ENCODE measurements at places on chromosomes 3 and 15.

DNA sequence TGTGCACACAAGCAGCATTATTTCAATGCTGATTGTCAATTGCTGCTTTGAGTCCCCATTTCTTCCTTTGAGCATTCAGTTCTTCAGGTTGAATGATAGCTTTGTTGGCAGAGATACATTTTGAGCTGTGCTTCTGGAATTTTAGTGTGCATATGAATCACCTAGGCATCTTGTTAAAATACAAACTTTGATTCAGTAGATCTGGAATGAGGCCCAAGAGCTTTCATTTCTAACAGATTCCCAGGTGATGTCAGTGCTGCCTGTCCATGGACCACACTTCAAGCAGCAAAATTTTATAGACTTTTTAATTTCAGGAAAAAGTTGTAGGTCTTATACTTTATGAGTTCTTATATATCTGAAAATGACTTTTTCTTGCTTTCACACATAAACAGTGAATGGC is 131.1 kb downstream of the ADAMTSL3 start:
- no peak for DNase-seq

DNA sequence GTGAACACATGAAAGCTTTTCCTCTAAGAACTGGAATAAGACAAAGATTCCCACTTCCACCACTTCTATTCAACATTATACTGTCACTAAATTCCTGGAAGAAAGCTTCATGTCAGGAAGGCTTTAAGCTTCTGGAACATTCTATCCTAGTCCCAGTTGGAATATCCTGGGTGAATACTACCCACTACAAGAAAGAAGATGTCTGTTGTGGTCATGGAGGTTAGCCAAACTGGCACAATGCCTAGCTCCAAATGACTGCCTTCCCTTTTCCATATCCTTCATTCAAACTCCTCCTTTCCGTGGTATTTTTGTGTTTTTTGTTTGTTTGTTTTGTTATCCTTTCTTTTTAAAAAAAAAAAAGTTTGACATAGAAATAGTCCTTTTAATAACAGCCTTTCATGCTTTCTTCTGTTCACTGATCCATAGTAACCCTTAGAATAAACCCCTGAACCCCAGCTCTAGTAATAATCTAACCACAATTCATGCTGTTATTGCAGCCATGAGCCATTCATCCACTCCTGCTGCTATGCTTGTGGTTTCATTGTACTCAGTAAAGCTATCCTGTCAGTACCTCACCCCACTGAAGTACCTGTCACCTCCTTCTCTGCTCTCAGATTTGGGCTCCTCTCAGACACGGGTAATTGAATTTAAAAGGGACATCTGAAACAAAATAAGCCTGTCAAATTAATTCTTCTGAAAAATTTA is 447.5 kb downstream of the IGSF11 start:
- no peak for DNase-seq

- DNase-seq: no peak
Observed at GRCh38 chr3:125076464-125076863, 20.7 kb upstream of the HEG1 start.

- DNase-seq: no peak
Observed at GRCh38 chr3:50334339-50335075, 6.1 kb downstream of the RASSF1 start.

DNA sequence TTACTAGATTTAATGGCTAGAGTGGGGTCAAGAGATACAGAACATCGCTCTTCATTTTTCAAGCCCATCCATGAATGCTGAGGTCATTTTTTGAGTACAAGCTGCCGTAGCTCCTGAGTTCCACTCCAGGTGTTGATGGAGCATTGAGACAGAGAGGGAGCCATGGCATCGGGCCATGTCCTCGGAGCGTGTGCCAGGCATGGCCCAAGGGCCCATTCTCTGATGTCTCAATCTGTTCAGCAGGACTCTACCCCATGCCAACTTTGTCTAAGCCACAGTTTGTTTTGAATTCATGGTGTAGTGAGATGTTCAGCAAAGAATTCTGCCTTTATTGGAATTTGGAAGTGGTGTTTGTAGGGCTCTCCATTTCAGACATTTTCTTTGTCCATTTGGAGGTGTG is 110.5 kb upstream of the ADAMTS9 start:
- DNase-seq: no peak

DNA sequence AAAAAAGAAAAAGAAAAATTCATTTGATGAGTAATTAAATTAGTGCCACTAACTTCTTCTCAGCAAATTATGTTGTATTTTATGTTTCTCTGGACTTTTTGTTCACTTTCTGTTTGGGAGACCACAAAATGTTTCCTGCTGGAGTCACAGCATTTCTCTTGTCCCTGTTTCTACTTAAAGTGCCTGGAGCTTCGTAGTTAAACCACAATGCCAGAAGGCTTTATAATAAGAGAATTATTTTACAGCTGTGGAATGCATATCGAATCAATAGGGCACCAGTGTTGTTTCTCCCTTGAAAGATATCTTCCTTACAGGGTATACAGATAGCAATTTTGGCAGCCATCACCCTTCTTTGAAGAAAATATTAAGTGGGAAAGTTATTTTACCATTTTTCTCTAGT is 3.2 kb downstream of the DTWD1 start:
- DNase-seq: no peak

Measured in putamen (tissue), 1 donor.